ENCODE measurements at places on chromosomes 7 and 10.

DNA sequence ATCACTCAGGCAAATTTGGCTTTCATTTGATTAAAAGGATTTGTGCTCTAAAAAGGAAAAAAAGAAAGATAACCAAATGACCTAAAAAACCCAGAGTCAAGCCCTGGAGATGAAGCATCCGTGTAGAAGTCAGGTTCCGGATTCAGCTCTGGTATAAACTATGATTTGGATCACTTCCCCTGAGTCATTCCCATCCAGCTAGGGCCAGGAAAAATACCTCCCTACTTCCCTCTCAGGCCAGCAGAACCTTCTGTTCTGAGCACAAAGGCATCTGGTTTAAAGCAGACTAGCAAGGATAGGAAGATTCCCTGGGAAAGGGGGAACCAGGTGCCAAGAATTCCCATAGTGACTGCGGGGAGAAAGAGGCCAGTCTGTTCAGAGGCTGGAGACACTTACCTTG lies 25.7 kb upstream of the NDST2 start:
- no peak for DNase-seq

GRCh38 chr10:5830629-5831445 lies 17.6 kb upstream of the GDI2 start:
- no peak for DNase-seq

GRCh38 chr10:68831961-68832455 lies 4.7 kb downstream of the STOX1 start:
- no peak for DNase-seq

DNA sequence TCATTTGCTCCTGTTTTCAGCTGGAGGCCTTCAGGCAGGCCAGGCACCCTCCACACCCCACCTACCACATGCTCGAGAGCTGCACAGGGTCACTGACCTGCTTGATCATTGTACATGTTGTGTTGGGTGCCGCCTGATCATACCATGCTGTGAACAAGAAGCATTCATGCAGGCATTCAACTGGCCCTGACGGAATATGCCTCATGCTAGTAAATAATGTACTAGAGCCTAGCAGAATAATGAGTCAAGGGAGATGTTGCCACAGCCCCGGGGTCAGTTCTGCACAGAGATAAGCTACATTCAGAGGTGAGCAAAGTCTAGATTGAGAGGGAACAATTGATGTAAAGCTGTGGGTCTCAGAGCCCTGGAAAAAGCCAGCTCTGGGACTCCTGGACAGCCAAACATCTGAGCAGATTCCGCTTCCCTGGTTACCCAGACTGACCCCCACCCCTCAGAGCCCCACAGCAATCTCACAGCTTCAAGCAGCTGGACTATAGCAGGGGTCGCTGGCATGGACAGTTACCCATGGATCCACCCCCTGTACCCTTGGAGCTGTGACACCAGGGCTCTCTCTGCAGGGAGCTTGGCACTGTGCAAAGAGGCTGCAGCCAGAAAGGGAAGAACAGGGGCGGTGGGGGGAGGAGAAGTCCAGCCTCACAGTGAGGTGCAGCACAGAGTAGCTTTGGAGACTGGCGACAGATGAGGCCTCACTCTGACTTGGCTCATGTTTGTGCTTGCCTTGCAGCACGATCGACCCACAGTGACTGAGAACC lies 86.6 kb downstream of the FRMPD2 start:
- DNase-seq = no peak

DNA sequence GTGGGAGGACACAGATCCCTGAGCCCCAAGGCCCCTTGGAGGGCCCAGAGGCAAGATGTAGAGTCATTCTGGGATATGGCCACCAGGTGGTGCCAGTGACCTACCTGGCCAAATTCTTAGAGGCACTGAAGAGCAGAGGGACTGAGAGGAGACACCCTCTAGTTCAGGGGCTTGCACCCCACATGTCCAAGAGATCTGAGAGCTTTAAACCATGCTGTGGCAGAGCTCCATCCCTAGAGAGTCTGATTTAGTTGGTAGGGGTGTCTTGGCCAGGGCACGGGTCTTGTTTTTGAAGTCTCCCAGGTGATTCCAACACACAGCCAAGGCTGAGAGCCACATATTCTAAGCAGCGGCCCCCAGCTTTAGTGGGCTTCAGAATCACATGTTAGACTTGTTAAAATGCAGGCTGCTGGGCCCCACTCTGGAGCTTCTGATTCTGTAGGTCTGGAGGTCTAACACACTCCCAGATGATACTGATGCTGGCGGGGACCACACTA lies 52.5 kb downstream of the PRF1 start:
- peak; percentile 39 for DNase-seq

DNA sequence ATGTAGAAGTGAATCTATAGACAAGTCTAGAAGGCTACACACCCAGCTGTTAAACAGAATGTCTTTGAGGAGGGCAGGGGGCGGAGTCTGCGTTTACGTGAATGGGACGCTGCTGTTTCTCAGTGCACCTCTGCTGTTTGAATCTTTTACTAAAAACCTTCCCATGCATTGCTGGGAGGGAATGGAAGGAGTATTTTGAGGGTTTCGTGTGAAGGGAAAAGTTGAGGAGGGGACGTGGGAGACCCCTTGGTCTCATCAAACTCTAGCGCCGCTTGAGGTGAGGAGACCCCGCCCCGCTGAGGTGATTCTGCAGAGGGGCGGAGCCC lies 492 bp upstream of the VCL start:
- DNase-seq = no peak

GRCh38 chr7:47031786-47032535 lies 550.0 kb downstream of the TNS3 start:
- DNase-seq = no peak

DNA sequence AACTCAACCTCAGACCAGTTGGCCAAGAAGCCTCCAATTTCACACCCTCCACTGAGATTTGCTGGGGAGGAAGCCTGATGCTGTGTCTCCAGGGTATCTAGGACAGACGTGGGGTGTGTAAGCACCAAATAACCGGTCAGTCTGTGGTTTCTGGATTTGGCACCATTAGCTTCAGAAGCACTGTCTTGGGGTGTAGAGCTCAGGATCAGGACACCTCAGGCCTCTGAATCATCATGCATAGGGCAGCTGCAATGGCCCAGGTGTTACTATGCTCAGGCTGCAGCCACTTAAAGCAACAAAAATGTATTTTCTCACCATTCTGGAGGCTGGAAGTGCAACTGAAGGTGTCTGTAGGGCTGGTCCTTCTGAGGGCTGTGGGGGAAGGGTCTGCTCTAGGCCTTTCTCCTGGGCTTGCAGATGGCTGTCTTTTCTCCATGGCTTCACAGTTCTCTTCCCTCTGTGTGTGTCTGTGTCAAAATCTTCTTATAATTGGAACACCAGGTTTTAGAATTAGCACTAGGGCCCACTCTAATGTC lies 73.4 kb upstream of the SEPHS1 start:
- DNase-seq = no peak

- DNase-seq = no peak
These were observed 157.3 kb downstream of the NOC3L start for GRCh38 chr10:94205396-94205831.

GRCh38 chr7:116166156-116166555 lies 44.2 kb upstream of the TES start:
- DNase-seq = no peak

- DNase-seq = no peak
These were observed 95.5 kb downstream of the ZMYND11 start for GRCh38 chr10:230758-231157.

DNA sequence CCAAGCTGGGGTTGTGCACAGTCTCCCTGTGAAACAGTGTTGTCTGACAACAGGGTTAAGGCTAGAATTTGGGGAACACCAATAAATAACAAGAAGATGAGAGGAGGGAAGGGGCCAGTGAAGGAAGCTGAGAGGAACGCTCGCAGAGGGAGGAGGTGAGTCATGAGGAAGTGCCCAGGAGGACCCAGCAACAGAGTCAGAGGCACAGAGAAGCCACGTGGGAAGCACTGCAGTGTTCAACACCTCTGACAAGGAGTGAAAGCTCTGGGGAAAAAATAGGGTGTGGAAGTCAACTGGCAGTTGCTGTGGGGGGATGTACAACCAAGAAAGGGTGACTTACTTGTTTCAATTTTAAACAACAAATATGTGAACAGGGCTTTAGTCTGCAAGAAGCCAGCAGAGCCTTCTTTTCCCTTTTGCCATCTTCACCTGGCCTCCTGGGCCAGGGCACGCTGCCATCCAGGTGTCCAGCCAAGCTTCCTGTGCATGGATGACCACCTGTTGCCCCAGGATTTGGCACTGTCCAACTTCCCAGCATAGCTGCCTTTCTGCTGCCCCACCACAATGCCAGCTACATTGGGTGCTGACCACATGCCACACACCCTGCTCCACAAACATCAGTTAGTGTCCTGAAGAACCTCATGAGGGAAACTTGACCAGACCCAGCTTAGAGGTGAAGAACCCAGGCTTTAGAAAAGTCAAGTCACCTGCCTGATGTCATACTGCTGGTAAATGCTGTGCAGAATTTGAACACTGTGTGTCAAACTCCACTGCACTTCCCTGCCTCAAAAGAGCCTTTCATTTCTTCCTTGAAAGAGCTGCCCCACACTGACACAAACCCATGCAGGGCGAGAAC lies 69.6 kb downstream of the ATXN7L1 start:
- no peak for DNase-seq

GRCh38 chr10:16192337-16192736 lies 244.5 kb upstream of the PTER start:
- DNase-seq = no peak

- no peak for DNase-seq
These were observed 32.8 kb upstream of the FAM20C start for GRCh38 chr7:159370-160270.

- no peak for DNase-seq
These were observed 14.5 kb upstream of the FAM204A start for GRCh38 chr10:118356628-118357027.

- no peak for DNase-seq
These were observed 516.3 kb upstream of the TEX47 start for GRCh38 chr7:89311886-89312285.

GRCh38 chr7:133950855-133951254 lies 176.3 kb upstream of the LRGUK start:
- DNase-seq = no peak

- DNase-seq = peak; percentile 78
These were observed 3.9 kb downstream of the COG5 start for GRCh38 chr7:107559864-107560263.

GRCh38 chr10:69411476-69411875 lies 5.2 kb downstream of the TACR2 start:
- DNase-seq = no peak

DNA sequence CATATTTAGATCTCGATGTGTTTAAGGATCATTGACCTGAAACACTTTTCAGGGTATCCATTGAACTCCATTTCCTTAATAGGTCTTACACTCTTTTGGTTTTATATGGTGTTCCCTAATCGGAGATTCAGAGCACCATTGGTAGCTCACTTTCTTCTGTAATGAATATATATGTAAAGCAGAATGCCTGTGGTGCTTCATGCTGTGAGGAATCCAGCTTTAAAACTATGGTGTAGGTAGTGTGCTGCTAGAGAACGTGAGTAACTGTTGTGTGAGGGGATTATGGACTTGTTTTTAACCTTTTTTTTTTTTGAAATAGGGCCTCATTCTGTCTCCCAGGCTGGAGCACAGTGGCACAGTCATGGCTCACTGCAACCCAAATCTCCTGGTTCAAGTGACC lies 376.9 kb upstream of the LRGUK start:
- DNase-seq = no peak

DNA sequence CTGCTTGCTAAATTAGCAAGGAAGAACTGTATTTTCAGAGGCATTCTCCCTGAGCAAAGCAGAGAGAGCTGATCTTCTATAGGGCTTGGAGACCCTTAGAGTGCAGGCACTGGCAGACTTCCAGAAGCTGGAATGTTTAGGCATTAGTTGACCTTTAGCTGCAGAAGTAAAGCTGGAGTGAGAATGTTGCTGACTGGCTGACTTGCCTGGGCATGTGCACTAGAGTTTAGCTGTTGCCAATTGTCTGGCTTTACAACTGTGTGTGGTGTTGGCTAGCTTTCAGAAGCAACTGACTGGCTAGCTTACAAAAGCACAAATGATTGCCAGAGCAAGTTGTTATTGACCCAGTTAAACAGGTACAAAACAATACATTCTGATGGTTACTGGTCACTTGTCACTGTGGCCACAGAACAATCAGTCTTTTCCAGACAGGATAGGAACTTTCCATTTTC lies 25.1 kb downstream of the FAM13C start:
- peak; percentile 39 for DNase-seq

GRCh38 chr7:120274482-120274881 lies 1.5 kb downstream of the KCND2 start:
- no peak for DNase-seq

DNA sequence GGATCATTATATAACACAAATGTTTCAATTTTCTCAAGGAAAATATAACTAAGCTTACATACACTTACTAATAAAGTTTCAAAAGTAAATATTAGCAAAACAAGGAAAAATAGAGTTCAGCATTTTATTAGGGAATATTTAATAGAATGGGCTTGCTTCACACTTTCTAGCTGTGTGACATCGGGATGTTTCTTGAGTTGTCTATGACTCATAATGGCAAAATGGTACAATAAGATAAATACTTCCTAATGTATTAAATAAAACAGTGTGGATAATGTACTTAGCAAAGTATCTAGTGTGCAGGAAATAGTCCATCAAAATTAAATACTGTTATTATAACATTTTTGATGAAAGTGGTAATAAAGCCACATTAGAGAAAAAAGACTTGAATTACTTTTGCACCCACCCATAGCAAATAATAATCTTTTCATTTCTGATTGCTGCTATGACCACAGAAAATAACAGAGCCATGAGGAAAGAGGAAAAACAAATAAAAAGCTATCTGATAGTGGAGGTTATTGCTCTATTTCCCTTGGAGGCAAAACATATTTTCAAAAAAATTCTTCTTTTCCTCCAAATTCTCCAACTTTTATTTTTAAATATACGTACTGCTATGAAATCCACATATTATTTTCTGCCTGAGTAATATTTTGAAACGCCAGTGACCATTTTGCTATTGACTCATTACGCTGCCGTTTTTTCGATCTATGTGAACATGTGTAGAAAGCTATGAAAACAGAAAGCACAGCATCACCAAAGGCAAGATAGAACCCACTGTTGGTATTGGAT lies 272.9 kb upstream of the KLF6 start:
- no peak for DNase-seq

- DNase-seq = no peak
These were observed 7.8 kb upstream of the ZNF33B start for GRCh38 chr10:42646214-42646613.

GRCh38 chr7:65301007-65301406 lies 72.6 kb upstream of the ZNF92 start:
- DNase-seq = no peak

- DNase-seq = no peak
These were observed 259.4 kb downstream of the PARD3 start for GRCh38 chr10:34555653-34556052.

GRCh38 chr7:114944745-114945625 lies 23.1 kb downstream of the MDFIC start:
- peak; percentile 80 for DNase-seq

GRCh38 chr10:71799608-71800453 lies 26.5 kb upstream of the VSIR start:
- no peak for DNase-seq

- no peak for DNase-seq
These were observed 4.1 kb downstream of the EMX2 start for GRCh38 chr10:117546581-117547015.
